ENCODE measurements at places on chromosomes 12 and 14.

DNA sequence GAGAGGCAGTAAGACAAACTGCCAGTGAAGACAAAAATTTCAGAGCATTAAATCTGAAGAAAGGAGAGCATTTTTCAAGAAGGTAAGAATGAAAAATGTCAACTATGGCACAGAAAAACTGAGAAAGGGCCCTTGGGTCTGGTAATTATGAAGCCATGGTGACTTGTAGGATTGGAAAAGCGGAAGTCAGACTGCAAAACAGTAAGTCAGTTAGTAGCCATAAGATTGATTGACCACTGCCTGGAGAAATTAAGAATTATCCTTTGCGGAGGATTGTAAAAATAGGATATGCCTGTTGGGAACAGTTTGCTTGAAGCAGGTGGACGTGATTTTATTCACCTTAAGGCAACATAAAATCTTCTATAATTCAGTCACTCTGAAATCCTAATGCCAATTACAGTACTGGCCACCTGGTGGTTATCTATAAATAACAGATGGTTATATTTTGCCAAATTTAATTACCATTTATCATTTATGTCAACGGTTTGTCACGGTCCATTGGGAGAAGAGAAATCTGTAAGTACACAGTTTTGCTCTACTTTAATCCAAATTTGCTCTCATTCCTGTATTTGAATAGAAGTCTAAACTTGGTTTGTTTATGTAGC is 127.1 kb upstream of the CNTN1 start:
- no peak for DNase-seq

GRCh38 chr14:104975481-104976197 is 2.5 kb downstream of the AHNAK2 start:
- no peak for DNase-seq

GRCh38 chr14:74490486-74490885 is 2.6 kb downstream of the NPC2 start:
- no peak for DNase-seq

- DNase-seq = no peak
These were observed 1.1 kb downstream of the LRP1 start for GRCh38 chr12:57129321-57129842.

GRCh38 chr12:97910559-97910958 is 448.0 kb downstream of the RMST start:
- DNase-seq = no peak

DNA sequence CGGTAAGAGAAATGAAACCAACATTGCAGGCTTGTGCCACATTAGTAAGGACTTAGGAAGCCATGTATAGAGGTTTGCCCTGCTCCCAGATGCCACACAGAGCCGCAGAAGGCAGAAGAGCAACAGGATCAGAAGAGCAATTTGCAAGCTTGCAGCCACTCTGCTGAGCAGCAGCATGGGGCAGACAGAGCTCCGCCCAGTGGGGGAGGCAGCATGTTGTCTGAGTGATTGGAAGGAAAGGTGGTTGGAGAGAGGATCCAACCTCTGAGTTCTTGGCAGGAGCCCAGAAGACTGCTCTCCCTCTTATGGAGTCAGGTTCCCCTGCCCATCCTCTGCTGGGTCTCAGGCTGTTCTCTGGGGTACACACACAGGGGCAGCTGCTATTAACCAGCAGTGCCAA is 2.3 kb upstream of the KRT6A start:
- DNase-seq = no peak

DNA sequence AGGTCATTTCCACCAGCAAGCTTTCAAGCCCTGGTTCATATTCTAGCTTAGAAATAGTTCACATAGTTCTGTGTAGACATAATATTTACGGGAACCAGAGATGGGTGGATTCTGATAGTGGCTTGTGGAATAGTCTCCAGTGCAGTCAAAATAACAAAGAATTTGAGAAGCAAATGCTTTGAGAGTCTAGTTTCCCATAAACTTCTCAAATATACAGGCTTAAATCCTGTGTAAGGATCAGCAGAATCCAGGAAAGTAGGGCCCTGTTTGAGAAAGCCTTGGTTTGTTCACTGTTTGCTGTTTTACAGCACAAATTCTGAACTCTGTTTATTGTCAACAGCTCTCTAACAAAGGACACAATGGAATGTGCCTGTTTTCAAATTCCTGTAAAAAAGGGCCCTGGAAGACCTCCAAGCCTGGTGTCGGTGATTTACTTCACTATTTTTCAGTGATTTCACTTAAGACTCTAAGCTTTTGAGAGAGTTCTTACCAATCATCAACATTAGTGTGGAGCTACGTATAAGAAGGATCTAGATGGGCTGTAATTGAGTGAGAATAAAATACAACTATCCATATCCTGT is 11.4 kb upstream of the FOS start:
- no peak for DNase-seq

DNA sequence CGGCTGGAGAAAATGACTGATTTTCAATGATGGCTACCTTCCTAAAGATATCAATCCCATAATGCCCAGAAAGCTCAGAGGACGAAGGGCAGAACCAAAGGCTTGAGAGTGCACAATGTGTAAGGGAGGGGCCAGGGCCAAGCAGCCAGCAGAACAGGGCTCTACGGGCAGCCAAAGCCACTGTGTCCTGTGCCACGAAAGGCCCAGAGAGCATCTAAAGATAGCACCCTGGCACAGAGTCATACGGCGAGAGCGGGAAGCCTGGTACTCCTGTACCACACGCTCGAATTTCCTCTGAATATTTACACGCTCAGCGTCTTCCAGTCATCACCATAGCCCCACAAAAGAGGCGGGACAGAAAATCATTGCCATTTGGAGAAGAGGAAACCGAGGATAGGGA is 39.5 kb downstream of the PRMT8 start:
- DNase-seq = no peak

DNA sequence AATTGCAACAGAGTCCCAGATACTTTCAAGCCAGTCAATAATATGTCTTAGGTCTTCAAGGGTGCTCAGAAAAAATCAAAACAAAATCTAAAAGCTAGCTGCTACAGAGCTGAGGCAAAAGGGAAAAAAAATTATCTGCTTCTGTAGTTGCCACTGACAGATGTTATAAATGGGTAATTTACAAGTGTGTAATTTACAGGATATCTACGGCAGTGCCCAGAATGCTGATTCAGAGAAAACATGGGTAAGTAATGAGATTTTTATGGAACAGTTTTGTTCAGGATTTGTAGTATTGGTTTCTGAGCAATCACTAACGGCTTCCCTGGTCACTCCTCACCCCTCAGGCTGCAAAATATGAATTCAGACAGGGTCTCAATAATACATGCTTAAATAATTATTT is 234.1 kb downstream of the GALC start:
- DNase-seq = no peak

GRCh38 chr14:89382901-89383845 is 33.9 kb downstream of the FOXN3 start:
- DNase-seq = no peak

- no peak for DNase-seq
These were observed 67.1 kb upstream of the SRSF5 start for GRCh38 chr14:69699748-69700303.

GRCh38 chr14:58774531-58774930 is 136.8 kb downstream of the DACT1 start:
- no peak for DNase-seq

- DNase-seq = no peak
These were observed 183.0 kb upstream of the ARID2 start for GRCh38 chr12:45546545-45546944.

DNA sequence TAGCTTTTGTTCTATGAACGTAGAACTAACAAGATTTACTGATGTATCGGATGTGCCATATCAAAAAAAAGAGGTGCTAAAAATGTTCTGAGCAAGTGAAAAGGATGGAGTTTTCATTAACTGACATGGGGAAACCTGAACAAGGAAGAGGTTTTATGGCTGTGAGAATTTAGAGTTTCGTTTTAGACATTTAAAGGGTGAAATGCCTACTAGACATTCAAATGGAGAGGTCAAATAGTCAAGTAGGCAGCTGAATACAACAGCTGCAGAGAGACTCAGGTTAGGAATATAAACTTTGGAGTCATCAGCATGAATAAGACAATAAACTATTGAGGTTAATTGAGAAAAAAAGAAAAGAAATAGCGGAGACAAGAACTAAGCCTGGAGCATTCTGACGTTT is 364.9 kb upstream of the GARIN6 start:
- DNase-seq = no peak

DNA sequence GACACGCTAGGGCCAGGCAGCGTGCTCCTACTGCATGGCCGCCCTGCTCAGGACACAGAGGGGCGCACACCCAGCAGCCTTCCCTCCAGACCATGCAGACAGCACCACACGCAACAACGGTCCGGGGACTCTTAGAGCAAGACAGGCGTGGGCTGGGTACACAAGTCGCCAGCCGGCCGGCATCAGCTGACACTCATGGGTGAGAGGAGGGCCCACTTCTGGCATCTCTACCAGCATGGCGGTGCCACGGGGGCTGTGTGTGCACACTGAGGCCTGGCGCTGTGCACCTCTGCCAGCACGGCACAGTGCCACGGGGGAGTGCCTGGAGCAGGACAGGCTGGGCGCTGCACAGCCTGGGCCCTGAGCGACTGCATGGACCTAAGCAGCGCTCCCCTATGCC is 6.7 kb upstream of the BTBD6 start:
- DNase-seq = no peak

GRCh38 chr12:49893753-49894750 is 9.6 kb downstream of the FAIM2 start:
- DNase-seq = no peak

GRCh38 chr12:106625976-106626375 is 43.2 kb downstream of the RFX4 start:
- no peak for DNase-seq

GRCh38 chr12:78645956-78646355 is 218.6 kb upstream of the SYT1 start:
- no peak for DNase-seq

DNA sequence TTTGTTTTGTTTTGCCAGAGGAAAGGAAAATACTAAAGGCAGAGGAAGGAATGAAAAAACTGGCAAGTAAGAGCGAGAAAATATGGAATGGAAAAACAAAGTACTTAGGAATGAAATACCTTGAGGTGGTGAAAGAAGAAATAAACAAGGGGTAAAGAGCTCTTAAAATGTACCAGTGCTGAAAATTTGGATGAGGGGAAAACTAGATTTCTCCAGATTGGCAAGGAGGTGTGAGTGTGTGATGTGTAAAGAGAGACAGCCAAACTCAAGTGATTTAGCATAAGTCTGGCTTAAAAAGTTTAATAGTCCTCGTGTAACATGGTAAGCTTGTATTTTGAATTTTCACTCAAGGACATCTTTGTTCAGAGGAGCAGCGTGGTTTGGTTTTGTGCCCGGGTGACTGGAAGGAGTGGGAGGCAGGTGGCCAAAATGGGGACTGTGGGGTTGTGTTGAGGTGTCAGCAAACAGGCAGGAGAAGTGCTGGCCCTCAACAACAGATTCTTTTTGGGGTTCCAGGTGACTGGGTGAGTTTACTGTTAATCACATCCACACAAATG is 102.7 kb downstream of the DACT1 start:
- DNase-seq = no peak

DNA sequence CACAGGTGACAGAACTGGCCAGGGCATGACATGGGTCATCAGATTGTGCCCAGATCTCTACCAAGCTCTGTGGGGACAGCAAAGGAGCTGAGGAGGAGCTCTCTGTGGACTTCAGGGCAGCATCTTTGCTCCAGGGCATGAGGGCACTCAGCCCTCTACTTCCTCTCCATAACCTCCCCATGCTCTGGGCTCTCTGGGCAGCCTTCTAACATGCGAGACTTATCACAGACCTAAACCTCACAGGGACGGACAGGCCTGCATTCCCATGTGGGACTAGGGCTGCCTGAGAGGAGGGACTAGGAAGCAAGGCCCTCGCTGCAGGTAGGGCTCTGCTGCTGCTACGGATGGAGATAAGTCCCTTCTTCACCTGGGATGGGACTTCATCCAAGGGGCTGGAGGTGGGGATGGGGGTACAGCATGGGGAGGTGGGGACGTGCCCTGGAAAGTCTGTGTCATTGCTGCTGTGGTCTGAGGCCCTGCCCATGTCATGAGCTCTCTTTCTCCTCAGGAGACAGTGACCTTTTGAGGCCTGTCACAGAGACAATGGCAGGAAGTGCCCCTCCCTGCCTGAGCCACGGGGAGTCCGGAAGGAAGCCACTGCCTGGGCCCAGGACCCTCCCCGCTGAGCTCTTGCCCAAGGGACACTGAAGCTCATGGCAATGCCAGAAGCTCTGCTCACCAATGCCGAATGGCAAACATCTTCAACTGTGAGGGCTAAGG is 44.1 kb downstream of the PITPNM2 start:
- DNase-seq = peak; percentile 63

GRCh38 chr14:78746086-78746595 is 576.0 kb downstream of the NRXN3 start:
- DNase-seq = no peak

DNA sequence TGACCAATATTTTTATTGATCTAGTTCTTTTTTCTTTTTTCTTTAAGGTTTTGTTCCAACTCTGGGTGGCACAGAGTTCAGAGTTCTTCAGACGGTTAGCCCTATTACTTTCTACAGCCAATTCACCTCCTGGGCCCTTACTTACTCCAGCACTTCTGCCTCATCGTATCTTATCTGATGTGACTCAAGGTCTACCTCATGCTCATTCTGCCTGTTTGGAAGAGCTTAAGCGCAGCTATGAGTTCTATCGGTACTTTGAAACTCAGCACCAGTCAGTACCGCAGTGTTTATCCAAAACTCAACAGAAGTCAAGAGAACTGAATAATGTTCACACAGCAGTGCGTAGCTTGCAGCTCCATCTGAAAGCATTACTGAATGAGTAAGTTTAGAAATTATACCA is 64.7 kb downstream of the VEZT start:
- no peak for DNase-seq

GRCh38 chr12:108690542-108691174 is 40.7 kb downstream of the CORO1C start:
- no peak for DNase-seq

GRCh38 chr14:71246539-71246938 is 339.3 kb downstream of the PCNX1 start:
- no peak for DNase-seq

DNA sequence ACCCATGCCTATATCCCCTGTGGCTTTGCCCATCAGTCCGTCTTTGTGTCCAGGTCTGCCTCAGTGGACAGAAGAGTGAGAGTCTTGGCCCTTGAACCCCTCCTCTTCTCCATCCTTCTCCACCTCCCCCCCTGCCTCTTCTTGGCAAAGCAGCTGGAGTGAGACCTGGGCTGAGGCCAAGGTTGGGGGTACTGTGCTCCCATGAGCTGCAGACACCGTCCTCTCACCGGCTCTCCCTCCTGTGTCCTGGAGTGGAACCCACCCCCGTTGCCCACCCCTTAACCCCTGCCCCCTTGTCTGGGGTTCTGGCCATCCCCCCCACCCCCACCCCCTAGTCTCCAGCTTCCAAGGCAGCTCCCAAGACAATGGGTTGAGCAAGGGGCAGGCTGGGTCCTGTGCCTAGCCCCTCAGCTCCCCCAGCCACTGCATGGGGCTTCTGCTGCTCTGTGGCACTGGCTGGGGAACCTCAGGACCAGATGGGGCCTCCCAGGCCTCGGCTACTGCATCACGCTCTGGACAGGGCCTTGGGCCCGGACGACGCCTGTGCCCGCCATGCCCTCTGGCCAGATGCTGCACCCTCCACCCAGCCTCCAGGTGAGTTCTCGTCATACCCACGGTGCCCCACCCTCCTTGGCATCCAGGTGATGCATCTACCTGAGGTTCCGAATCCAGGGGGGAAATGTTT is 35.7 kb downstream of the RTL1 start:
- DNase-seq = no peak

- no peak for DNase-seq
These were observed 1.7 kb downstream of the OLR1 start for GRCh38 chr12:10170216-10170615.

- DNase-seq = no peak
These were observed 113.3 kb downstream of the TTC8 start for GRCh38 chr14:88937706-88938105.

GRCh38 chr12:124386661-124387527 is 92.0 kb downstream of the RFLNA start:
- no peak for DNase-seq

All from stimulated activated CD8-positive, alpha-beta memory T cell treated with anti-CD3 and anti-CD28 coated beads, Interleukin-15, amount 100 ng/mL, for 48 hours (primary cell).